AG04450 (cell line): ENCODE measurements at places on chromosomes 2 and 18.

- DNase-seq = no peak
Measured at GRCh38 chr2:159829376-159829775, 31.4 kb upstream of the CD302 start.

DNA sequence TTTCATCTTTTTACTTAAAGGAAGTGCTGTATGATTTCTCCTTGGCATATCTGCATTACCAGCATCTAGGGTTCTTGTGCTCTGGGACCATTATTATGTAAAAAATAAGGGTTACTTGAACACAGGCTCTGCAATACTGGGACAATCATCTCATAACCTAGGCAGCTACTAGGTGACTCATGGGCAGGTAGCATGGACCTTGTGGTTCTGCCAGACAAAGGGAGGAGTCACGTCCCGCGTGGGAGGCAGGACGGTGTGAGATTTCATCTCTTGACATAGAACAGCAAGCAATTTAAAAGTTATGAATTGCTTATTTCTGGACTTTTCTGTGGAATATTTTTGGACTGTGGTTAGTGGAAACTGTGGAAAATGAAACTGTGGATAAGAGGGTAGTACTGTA lies 34.1 kb downstream of the ASAP2 start:
- no peak for DNase-seq

DNA sequence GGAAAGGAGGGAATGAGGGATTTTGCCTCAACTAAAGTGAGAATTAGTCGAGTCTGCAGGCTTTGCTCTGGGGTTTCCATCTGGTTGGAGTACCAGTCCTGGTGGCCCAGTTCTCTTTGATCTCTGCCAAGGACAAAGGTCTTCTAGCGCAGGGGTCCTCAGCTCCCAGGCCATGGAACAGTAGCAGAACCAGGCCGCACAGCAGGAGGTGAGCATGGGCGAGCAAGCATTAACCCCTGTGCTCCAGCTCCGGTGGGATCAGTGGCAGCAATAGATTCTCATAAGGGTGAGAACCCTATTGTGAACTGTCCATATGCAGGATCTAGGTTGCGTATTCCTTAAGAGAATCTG lies 23.9 kb downstream of the MTHFD2 start:
- DNase-seq = no peak

DNA sequence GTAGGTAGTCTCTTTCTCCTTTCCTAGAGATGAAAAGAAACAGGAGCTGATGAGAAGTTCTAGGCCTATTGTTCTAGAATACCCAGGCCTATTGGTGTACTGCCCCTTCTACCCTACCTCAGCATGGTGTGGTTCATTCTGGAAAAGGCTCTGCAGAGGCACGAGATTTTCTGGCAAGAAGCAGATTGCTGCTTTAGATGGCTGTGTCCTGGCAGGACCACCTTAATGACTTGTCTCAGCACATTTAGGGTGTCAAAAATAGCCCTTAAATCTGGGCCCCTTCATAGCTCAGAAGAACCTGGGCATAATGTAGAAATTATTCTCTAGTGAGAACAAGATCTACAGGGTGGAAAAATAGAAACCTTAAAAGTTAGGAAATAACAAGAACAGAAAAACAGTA lies 87.9 kb downstream of the BCL2L11 start:
- no peak for DNase-seq
